ENCODE measurements at places on chromosomes 11 and 22.

DNA sequence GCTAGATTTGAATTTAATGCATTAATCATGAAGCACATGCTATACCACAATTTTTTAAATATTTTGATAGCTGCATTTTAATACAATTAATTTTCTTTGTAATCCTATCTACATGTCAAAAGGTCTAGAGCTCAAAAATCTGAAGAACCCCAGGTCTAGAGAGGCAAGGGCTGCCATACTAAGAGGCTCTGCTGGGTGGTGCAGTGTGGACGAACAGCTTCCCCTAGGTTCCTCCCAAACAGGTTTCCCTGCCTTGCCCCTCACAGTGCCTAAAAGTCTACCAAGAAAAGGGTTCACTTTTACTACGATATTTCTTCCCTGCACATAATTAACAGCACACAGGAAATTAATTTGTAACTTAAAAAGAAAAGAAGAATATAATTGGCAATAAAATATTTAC, 681.1 kb downstream of the OPCML start:
- DNase-seq: no peak

GRCh38 chr11:69481393-69481844, at the start of gene LINC01488:
TSS of gene LINC01488 (plus strand) at chr11:69481663.
- no peak for DNase-seq

DNA sequence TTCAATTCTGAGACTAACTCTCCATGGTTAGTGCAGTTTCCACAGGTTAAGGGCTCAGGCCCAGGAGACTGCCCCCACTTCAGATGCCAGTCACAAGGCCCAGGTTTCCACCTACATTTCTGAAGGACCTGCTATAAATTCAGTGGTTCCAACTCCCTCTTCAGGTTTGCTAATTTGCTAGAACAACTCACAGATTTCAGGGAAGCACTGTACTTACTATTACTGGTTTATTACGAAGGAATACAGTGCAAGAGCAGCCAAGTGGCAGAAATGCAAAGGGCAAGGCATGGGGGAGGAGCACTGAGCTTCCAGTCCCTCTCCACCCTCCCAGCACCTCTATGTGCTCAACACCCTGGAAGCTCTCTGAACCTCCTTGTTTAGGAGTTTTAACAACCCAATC, 39.3 kb upstream of the SPON1 start:
- DNase-seq: no peak

DNA sequence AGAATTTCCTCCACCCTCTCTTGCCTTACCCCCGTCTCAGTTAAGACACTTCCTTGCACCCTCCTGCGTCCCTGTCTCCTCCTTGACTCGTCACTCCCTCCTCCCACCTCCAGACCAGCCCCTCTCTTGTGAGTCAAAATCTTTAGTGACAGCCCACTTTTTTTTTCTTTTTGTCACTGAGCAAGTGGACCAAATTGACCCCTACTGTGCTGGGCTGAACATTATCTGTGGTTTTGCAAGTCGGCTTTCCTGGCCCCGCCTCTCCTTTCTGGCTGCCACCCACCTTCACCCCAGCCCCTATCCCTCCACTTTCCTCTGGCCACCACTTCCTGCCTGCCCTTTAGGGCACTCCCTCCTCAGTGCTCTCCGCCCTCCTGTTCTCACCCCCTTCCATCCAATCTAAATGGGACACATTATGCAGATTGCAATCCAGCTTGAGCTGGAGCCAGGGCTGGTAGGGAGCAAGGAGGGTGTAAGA, at the start of gene APLNR:
Gene APLNR, minus strand, starts transcription at position 47 of the 478 bp plus-strand sequence. CDS start 246 bp downstream, outside the sequence.
- no peak for DNase-seq

GRCh38 chr11:85377901-85378300, 249.2 kb downstream of the DLG2 start:
- DNase-seq: no peak

- no peak for DNase-seq
Measured at GRCh38 chr11:75734491-75735180, 17.0 kb downstream of the MOGAT2 start.

GRCh38 chr22:27747396-27748221, 53.9 kb downstream of the MN1 start:
- no peak for DNase-seq

- DNase-seq: no peak
Measured at GRCh38 chr11:8056810-8057463, 24.1 kb upstream of the TUB start.

- no peak for DNase-seq
Measured at GRCh38 chr11:44136176-44136945, 40.9 kb downstream of the EXT2 start.

GRCh38 chr11:70456921-70457532, 58.7 kb downstream of the CTTN start:
- DNase-seq: no peak

- DNase-seq: no peak
Measured at GRCh38 chr11:102676084-102676483, 29.5 kb downstream of the MMP27 start.

- DNase-seq: no peak
Measured at GRCh38 chr11:104451197-104451893, 287.4 kb upstream of the PDGFD start.

DNA sequence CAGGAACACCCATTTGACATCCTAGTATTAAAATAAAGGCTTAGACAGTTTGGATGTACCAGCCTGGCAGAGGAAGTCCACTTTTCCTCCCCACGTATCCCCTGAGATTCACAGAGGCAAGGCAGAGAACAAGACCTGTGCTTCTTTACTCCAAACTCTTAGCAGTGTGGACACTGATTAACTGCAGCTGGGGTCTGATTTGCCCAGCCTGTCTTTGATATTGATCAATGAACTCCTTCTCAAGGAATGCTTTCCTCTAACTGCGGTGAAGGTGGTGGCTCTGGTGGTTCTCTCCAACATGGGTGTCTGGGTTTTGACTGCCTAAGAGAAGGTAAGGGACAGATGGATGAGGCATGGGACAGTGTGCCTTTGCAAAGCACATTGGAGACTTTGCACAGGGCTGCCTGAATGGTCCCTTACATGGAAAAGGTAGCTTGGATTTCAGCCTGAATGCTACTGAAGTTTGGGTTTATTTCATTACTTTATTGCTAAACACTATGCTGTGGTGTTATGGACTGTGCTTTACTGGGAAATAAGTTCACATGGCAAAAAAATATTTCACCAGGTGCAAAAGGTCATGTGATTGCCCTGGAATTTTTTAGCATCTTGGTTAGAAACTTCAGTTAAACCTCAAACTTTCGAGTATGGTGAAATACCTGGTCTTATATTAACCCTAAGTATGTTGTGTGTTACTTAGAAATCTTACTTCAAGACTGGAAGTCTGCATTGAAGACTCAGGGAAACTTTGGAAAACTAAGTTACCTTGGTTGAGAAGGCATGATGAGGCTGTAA, 1.8 kb downstream of the GAS2 start:
- no peak for DNase-seq

- DNase-seq: no peak
Measured at GRCh38 chr11:103729617-103730016, 306.8 kb upstream of the DDI1 start.

DNA sequence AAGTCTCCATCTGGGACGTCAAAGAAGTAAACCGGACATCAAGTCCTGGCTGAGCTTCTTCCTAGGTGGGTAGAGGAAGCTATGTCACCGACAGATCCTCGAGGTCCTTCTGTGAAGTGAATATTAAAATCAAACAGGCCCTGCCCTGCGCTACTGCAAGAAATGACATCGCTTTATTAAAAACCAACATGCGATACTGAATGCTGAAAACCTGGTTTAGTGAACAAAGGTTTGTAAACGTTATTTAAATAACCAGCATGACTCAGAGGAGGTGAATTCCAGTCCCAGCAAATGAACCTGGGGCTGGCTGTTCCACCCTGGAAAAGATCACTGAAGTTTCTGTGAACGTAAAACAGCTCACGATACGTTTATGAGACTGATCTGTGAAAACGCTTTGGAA, 645 bp downstream of the RTCB start:
- DNase-seq: no peak

GRCh38 chr11:47768101-47768612, 1.0 kb upstream of the FNBP4 start:
- DNase-seq: no peak

- DNase-seq: no peak
Measured at GRCh38 chr11:6283453-6284023, 23.9 kb downstream of the CCKBR start.
